ENCODE measurements at places on chromosomes 12 and 14. TPM values are rescaled to one million over a fixed set of nuclear protein-coding genes. Genes with fewer than 3 reads are reported as not detected.

DNA sequence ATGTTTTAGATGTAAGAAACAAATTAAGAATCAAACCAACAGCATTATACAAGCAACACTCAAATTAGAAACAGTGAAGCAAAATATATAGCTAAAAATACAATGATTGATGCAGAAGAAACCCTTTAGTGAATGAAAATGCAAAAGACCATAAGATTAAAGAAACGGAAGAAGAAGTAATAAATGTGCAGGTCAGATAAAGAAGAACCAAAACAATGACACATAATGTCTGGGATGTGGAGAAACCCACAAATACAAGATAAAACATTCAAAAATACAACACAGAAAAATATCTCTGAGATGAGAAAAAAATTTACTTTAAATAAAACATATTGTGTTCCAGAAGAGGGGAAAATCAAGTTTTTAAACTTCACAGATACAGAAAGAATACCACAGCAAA is 73.4 kb upstream of the AVPR1A start:
- no peak for DNase-seq

DNA sequence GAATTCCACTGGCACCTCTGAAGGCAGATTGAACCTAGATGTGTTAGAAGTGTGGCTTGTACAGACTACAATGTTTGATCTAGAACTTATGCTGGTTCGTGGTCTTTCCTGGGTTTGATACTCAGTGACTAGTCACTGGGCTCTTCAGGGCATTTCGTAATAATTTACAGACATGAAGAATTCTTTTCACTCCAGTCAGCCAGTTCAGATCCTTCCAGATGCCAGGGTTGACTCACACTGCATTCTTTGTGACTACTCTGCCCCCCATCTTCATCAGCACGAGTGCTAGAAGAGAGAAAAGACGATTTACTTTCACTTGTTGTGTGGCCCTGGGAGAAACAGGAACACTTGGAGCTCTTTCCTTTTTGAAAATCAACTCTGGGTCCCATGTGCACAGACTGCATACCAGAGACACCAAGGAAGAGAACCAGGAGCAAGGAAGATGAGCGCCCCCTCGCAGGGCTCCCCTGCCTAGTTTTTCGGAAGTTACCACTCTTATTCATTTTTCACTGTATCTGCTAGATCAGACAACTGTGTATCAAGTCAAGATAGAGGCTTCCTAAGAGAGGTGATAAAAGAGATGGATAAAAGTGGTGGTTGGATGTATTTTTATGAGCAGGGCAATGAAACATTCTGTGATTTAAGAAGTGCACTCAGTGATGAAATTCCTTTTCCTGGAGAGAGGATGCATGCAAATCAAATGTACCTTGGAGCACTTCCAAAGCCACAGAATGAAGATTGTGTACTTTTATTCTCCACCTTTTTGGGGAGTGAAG is 33.5 kb upstream of the EVL start:
- no peak for DNase-seq

DNA sequence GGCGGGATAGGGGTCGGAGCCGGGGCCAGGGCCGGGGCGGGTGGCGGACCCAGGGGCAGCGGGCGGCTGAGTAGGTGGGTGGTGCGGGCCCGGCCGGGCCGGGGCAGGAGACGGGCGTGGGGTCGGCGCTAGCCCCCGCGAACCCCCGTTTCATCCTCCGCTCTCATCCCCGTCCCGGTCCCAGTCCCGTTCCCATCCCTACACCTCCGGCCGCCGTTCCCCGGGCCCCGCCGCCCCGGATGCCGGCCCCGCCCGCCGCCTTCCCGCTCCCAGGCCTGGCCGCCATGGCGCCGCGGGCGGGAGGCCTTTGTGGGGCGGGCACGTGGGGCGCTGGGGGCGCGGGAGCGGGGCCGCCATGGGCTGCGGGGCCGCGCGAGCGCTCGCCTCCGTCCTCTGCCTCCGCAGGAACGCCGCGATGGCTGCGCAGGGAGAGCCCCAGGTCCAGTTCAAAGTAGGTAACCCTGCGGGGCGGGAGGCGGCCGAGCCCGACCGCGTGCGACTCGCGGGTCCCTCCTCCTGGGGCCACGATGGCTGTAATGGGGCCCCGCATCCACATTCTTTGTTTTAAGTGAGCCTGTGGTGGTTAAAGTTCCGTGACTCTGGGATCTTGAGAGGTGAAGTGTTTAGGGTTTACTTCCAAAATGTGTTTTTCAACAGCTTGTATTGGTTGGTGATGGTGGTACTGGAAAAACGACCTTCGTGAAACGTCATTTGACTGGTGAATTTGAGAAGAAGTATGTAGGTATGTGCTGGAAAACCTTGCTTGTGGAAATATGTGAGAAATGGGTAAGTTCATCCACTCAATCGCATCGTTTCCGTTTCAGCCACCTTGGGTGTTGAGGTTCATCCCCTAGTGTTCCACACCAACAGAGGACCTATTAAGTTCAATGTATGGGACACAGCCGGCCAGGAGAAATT is 572 bp downstream of the RAN start:
- DNase-seq = no peak

DNA sequence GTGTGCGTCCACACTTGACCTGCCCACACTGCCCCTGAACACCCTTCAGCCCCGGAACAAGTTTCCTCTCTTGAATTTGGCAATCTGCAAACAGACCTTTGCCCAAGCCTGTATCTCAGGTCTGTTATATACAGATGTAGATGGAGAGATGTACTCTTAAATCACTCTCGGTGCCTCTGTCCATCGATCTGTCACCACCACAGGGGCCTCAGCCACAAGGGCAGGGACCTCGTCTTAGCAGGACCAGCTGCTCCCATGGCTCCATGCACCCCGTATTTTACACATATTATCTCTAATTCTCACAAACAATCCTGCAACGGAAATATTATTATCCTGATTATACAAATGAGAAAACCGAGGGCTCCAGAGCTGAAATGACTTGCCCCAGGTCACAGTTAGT is 313.4 kb downstream of the BCL11B start:
- DNase-seq = no peak

- DNase-seq = no peak
Observed at GRCh38 chr12:124633365-124634362, 66.3 kb upstream of the NCOR2 start.

DNA sequence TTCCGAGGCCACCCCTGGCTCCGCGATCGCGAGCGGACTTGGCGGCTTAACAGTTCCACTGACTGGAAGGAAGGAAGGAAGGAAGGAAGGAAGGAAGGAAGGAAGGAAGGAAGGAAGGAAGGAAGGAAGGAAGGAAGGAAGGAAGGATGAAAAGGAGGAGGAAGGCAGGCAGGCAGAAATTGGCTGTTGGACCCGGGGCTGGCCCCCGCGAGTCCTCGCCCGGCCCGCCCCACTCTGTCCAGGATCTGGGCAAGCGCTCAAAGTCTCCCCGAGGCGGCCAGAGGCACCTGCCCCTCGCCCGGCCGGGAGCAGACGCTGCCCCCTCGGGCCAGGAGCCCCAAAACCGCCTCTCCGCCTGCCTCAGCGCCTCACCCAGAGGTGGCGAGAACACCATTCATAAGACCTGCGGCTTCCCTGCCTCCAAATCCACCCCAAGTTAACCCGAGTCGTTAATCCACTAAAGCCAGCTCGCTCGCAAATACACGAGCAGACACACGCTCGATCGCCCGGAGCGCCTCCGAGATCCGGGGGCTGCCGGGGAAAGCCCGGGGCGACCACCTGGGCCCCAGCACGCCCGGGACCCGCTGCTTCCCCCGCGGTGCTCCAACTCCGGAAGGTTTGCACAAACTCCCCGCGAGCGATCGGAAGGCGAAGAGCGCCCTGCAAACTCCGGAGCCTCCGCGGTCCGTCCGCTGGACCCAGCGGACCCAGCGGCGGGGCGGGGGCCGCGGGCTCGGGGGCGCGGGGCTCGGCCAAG is 844 bp downstream of the DPF3 start:
- DNase-seq = no peak

- DNase-seq = peak; percentile 43
Observed at GRCh38 chr12:50986966-50987737, 34.8 kb downstream of the HIGD1C start.

DNA sequence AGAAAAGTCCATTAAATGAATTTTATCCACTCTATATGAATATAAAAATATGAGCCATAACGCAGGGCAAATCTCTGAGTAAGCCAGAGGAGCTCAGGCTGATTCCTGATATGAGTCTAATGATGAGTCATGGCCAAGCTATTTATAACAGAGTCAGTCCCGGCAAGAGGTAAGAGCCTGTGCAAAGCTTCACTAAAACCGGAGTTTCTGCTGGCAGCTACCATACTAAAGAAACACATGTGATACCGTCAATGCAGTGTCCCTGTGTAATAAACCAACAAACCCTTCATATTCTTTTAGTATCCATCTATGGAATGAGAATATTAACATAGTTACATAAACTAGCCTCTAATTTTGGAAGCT is 319.4 kb downstream of the KCNC2 start:
- no peak for DNase-seq

GRCh38 chr12:128190614-128191013 is 76.4 kb upstream of the TMEM132C start:
- DNase-seq = no peak

- no peak for DNase-seq
Observed at GRCh38 chr12:11697131-11697530, 47.7 kb downstream of the ETV6 start.

GRCh38 chr12:131135786-131136538 is 182.3 kb downstream of the ADGRD1 start:
- no peak for DNase-seq

Gene CARMIL3
- 1.5 TPM for polyA plus RNA-seq

Gene GPRC5D
- 0.71 TPM for polyA plus RNA-seq

Gene RARG
- polyA plus RNA-seq = 36.6 TPM

Gene LMNTD1
- polyA plus RNA-seq = not detected

Gene ZBTB42
- polyA plus RNA-seq = 4.8 TPM

Gene LRTM2
- polyA plus RNA-seq = 0.30 TPM

Gene TTC9
- 3.9 TPM for polyA plus RNA-seq

Measured in renal cortex interstitium (tissue), 15 donors.